NCI-H82 (cell line): ENCODE measurements at places on chromosomes 13 and 19.

DNA sequence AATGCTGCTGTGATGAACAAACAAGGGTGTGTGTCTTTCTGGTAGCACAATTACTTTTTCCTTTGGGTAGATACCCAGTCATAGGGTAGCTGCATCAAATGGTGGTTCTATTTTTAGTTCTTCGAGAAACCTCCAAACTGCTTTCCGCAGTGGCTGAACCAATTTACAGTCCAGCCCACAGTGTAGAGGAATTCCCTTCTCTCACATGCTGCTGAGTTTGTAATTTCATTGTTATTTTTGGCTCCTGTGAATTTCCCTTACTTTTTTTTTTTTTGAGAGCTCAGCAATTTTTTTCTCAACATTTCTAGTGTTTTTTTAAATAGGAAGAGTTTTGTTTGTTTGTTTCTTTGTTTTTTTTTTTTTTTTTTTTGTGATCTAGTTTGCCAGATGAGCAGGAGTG is 37.5 kb upstream of the ADGRE1 start:
- DNase-seq, result no peak

GRCh38 chr19:33868788-33869412 is 72.2 kb downstream of the KCTD15 start:
- DNase-seq, result peak; percentile 5

DNA sequence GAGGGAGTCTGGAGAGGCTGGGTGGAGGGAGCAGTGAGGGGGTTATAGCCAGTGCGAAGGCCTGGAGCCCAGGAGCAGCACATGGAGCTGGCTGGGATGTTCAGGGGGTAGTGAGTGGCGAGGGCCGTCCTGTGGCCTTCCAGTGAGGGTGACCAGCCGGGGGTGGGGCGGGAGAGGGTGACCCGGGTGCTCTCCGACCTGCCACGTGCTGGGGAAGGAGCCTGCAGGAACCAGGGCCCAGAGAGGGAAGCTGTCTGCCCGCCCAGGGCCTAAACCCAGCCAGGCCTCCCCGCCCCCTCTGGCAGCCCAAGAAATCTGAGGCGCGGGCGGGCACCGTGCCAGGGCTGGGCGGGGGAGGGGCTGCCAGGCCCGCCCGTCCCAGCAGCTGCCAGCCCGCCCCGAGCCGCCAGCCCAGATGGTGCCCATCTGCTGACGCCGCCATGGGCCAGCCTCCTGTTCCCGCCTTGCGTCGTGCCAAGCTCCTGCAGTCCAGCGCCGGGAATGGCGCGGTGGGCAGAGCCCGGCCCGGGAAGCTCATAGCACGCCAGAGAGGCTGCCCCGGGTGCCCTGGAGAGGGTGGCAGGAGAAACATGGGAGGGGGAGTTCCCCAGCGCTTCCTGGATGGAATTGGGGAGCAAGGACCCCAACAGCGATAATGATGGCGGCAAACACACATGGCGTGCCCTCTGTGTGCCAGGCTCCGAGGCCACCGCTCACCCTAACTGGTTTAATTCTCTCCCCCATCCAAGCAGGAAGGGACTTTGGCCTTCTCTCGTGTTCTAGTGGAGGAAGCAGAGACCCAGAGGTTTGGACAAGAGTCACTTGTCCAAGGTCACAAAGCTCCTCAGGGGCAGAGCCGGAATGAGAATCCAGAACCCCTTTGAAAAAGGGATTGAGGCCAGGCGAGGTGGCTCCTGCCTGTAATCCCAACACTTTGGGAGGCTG is 21.5 kb downstream of the NFIC start:
- no peak for DNase-seq

- no peak for DNase-seq
These were observed 213.0 kb downstream of the FOXO1 start for GRCh38 chr13:40453351-40454021.

DNA sequence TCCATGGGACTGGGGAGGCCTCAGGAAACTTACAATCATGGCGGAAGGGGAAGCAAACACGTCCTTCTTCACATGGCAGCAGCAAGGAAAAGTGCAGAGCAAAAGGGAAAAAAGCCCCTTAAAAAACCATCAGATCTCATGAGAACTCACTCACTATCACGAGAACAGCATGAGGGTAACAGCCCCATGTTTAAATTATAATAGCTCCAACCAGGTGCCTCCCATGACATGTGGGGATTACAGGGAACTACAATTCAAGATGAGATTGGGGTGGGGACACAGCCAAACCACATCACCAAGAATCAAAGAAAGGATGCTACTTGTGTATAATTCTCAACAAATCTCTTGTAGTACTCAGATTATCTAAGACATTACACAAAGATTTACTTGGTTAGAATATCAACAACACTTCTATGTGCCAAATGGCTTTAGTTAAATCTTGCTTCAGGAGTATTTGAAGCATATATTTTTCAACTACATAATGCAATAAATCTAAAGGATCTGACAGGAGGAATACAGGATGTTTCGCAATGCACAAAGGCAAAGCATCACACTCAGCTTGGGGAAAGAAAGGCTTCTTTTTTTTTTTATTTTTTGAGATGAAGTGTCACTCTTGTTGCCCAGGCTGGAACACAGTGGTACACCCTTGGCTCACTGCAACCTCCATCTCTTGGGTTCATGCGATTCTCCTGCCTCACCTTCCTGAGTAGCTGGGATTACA is 180.0 kb downstream of the LHFPL6 start:
- DNase-seq, result no peak

GRCh38 chr19:55703790-55704215 is 28.8 kb downstream of the EPN1 start:
- DNase-seq, result no peak

DNA sequence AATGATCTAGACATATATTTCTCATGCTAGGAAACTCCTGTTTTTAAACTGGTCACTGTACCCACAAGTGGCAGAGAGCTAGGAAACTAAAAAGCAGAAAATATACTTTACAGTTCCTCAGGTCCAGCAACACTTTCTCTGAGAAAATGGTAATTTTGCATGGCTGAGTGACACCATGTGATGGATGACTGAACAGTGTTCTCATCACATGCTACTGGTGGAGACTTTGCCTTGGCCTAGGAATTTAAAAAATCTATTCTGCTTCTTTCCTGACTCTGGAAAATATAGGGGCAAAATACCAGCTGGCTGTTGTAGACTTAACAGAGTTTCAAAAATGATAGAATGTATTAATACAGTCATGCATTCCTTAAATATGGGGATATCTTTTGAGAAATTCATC is 50.0 kb downstream of the LATS2 start:
- DNase-seq, result no peak

DNA sequence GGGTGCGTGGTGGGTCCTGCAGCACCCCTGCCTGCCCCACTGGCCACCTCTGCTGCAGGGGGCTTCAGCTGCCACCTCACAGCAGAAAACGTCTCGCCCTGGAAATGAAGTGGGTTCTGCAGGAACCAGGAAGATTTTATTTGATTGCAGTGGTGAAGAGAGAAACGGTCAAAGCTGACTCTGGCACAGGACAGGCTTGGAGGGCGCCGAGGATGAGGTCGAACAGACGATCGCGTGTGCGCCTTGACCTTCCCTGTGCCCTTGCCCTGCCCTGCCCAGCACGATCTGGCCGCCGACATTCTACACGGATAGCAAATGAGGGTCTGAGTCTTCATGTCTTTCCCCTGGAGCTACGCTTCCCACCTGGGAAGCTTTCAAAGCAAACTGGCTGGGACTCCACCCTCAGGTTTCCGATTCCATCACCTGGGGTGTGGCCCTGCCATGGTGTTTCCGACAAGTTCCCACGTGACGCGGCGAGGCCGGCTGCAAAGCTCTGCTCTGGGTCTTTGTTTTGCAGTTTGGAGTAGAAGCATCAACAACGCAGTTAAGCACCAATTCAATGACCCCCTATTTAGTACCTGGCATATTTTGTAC is 50.3 kb upstream of the TUBGCP3 start:
- DNase-seq, result no peak

DNA sequence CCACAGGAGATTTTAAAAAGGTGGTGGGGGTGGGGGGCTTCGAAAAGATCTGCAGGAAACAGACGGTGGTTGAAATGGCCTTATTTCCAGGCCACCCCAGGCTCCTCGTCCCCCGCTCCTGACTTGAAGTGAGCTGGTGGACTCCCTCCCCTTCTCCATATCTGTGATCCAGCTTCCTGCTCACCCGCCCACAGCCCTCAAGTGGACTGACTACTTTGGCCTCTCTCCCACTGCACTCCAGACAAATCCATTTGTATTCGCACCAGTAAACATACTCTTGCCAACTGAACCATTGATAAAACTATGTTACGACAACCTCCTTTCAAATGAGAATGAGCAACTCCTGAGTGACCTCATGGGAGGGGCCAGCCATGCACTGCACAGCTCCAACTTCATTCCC is 259.5 kb downstream of the COL4A1 start:
- no peak for DNase-seq

GRCh38 chr13:99228737-99229691 is 28.4 kb downstream of the UBAC2 start:
- DNase-seq, result no peak

GRCh38 chr13:20767309-20767943 is 6.3 kb downstream of the EEF1AKMT1 start:
- no peak for DNase-seq

- DNase-seq, result peak; percentile 90
These were observed 13.8 kb downstream of the DNASE2 start for GRCh38 chr19:12867120-12868099.

- DNase-seq, result no peak
These were observed 96.4 kb downstream of the MBNL2 start for GRCh38 chr13:97318532-97318931.

GRCh38 chr13:41053384-41053826 is 7.9 kb upstream of the WBP4 start:
- no peak for DNase-seq

GRCh38 chr19:55901369-55902079 is 30.6 kb downstream of the NLRP13 start:
- DNase-seq, result no peak
